ENCODE measurements at places on chromosomes 16 and 17. TPM values are rescaled to one million over a fixed set of nuclear protein-coding genes. Genes with fewer than 3 reads are reported as not detected.

DNA sequence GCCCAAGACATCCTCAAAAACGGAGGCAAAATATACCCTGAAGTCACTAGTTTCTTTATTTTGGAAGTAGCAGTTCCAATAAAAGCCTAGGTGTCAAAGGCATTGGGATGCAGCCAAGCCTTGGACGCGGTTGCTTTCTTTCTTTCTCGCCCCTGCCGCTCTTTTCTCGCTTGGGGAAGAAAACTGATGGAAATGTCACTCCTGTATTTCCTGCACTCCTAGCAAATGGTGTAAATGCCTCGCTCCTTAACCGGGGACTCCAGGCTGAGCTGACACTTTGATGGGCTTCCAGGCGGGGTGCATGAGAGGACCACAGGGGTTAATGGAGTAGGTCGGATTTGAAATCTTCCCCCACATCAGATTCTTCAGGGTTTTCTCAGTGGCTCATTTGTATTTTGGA lies 114.1 kb downstream of the FOXL1 start:
- DNase-seq: no peak

DNA sequence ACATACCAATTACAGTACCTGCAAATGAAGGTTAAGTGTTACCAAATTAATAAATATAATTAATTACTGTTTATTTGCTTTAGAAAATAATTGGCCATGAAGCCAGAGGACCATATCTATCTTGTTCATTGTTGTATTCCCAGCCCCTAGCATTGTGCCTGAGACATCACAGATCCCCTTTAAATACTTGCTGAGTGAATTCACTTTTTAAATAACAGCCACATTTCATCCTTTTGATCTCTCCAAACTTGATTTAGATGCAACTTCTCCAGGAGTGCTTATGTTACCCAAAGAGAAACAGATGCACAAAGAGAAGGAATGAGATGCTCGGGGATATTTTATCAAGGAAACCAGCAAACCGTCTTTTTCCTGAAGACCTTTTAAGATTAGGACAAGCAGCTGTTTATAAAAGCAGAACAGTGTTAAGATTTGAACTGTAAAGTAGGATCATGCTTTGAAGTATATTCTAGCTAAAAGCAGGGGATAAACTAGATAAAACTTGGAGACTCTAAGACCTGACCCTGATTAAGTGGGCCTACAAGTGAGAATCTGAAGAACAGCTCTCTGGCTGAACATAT lies 66.3 kb downstream of the CHD9 start:
- DNase-seq: no peak

DNA sequence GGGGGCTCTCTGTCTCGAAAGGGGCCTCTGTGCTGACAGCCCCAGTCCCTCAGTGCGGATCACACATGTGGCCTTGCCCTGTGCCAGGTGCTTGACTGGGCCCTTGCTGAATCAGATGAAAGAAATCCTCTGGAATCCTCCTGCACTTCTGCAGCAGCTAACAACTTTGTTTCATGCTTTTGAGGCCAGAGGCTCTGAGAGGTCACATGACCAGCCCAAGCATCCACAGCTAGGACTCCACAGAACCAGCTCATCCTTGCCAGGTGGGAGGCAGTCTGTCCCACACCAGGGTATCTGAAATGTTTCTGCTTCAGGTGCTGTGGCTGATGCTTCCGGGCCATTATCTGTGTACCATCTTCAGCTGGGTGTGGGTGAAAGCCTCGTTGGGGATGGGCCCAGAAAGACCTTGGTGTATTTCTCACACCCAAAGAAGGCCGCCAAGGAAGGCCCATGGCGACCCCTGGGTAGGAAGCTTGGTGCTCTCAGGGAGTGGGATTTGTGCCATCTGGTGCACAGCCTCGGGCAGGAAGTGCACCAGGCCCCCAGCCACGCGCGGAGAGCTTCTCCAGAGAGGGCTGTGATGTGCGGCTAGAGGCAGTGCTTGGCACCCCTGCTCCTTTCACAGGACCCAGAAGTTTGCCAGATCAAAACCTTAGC lies 143.8 kb downstream of the CLEC16A start:
- DNase-seq: no peak

- DNase-seq: peak; percentile 83
Observed at GRCh38 chr16:11356573-11357331, 11.5 kb downstream of the RMI2 start.

- DNase-seq: no peak
Observed at GRCh38 chr17:77654850-77655249, 303.7 kb upstream of the TNRC6C start.

DNA sequence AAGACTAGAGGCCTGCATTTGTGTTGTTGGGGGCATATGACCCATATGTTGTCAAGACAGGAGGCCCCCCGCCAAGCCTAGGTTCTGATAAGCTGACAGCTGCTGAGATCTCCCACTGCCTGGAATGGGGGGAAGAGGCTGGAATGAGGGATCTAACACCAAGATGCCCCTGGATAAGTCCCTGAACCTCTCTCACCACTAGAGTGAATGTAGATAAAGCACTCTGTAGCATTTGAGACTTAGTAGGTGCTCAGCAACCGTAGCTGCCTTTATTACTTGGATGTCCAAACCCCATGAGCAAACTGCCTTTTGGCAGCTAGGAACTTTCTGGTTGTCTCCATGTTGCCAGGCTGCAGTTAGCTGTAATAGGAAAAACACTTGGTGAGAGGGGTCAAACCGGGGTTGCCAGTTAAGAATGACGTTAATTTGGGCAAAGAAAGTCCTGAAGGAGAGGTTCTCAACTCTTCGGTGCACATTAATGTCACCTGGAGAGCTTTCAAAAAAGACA lies 4.4 kb upstream of the RASL10B start:
- no peak for DNase-seq

- DNase-seq: peak; percentile 56
Observed at GRCh38 chr16:19883296-19883965, 1.2 kb downstream of the GPRC5B start.

GRCh38 chr17:7224661-7225111 lies 4.9 kb downstream of the ACADVL start:
- DNase-seq: no peak

DNA sequence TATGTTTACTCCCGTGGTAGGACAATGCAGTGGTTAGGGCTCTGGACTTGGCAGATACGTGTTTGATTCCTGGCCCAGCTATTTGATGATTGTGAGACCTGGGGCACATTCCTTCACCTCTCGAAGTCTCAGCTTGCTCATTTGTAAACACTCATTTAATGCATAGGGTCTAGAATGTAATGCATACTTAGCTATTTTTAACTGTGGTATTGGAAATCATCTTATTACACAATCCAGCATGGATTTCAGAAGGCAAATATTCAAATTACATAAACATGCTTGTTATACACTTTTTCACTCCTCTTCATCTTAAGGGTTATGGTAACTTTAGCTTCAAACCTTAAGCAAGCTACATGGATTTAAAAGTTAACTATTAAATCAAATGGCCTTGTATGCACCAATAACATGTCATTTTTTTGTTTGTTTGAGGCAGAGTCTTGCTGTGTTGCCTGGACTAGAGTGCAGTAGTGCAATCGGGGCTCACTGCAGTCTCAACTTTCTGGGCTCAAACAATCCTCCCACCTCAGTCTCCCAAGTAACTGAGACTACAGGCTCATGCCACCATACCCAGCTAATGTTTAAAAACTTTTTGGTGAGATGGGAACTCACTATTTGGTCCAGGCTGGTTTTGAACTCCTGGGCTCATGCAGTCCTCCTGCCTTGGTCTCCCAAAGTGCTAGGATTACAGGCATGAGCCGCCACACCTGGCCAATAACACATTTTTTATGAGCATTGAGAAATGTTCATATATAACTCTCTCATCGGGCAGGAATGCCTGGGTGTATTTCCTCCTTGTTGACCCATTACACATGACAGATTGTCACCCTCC lies 52.5 kb downstream of the VAT1L start:
- peak; percentile 37 for DNase-seq

DNA sequence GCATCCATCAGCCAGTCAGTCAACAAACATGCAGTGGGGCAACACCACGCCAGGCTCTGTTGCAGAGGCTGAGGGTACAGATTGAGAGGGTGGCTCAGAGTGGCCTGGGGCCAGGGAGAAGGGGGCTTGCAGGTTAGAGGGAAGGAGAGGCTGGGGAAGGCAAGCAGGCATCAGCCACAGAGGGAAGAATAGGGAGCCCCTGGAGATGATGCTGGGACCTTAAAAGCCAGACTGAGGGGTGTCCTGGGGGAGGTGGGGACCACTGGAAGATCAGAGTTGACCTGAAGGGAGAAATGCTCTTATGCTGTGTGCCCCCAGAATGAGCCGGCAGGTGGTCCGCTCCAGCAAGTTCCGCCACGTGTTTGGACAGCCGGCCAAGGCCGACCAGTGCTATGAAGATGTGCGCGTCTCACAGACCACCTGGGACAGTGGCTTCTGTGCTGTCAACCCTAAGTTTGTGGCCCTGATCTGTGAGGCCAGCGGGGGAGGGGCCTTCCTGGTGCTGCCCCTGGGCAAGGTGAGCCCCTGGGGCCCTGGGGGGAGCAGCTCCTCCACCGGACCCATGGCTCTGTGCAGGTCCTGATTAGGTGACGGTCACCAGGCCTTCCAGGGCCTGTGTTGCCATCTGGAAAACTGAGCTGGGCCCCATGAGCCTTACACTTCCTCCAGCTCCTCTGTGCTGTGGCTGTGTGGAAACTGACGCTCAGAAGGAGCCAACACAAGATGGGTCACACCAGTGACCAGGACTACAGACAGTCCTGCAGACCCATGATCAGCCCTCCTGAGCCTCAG lies 1.7 kb downstream of the CORO1A start:
- DNase-seq: no peak

- DNase-seq: peak; percentile 95
Observed at GRCh38 chr17:50707289-50708049, at the start of gene ANKRD40. TSS of gene ANKRD40 (minus strand) at chr17:50707914. CDS start at chr17:50707654, 260 bp downstream.

DNA sequence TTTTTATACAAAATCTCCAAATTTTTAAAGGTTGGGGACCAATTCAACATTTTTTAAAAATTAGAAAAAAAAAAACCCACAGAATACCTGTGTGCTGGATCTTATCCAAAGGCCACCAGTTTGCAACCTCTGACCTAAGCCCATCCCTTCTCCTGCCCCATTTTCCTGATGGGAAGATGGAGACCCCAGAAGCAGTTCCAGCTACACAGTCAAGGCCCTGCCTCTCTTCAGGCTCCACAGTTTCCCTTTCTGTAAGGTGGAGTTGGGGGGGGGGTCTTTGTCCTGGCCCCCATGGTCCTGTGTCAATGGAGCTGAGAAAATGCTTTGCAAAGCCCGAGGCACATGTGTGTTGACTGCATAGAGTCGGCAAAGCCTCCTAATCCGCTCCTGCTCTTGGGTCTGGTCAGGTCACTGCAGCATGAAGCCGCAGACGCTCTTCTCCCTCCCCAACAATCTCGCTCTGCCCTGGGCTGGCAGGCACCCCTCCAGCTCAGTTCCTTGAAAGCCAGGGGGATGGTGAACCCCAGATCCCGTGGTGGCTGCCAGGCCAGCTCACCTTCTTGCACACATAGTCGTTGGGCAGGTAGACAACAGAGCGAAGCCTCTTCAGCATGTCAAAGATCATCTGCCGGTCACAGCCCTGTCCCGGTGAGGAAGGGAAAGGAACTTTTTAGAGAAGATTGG lies 70.0 kb downstream of the CNGB1 start:
- DNase-seq: no peak

- no peak for DNase-seq
Observed at GRCh38 chr17:44241106-44241624, 21.7 kb upstream of the UBTF start.

GRCh38 chr17:78289802-78290363 lies 58.5 kb downstream of the TMEM235 start:
- DNase-seq: peak; percentile 93

GRCh38 chr17:16488186-16488967 lies 3.6 kb downstream of the LRRC75A start:
- DNase-seq: no peak

- no peak for DNase-seq
Observed at GRCh38 chr17:77941004-77941403, 17.5 kb upstream of the TNRC6C start.

- DNase-seq: no peak
Observed at GRCh38 chr17:75654176-75654575, 12.8 kb downstream of the RECQL5 start.

The WBP2 gene
- 22.8 TPM for total RNA-seq

The TMEM238L gene
- 1.0 TPM for total RNA-seq

The KRTAP4-9 gene
- not detected for total RNA-seq

The RNF222 gene
- total RNA-seq: not detected

The CACNG3 gene
- total RNA-seq: not detected

The E4F1 gene
- 19.7 TPM for total RNA-seq

All from hepatocyte (in vitro differentiated cells).